ENCODE measurements at places on chromosomes 2 and 18.
A peak's percentile ranks its signal among the peaks of the same experiment; 100 is the strongest.

- DNase-seq: no peak
Measured at GRCh38 chr2:159317392-159318088, 31.0 kb upstream of the WDSUB1 start.

GRCh38 chr2:15704086-15704787 lies 112.6 kb downstream of the DDX1 start:
- no peak for DNase-seq

- DNase-seq: no peak
Measured at GRCh38 chr2:78431241-78431640, 594.3 kb upstream of the REG3G start.

- no peak for DNase-seq
Measured at GRCh38 chr18:39399662-39400061, 1834.1 kb upstream of the CELF4 start.

DNA sequence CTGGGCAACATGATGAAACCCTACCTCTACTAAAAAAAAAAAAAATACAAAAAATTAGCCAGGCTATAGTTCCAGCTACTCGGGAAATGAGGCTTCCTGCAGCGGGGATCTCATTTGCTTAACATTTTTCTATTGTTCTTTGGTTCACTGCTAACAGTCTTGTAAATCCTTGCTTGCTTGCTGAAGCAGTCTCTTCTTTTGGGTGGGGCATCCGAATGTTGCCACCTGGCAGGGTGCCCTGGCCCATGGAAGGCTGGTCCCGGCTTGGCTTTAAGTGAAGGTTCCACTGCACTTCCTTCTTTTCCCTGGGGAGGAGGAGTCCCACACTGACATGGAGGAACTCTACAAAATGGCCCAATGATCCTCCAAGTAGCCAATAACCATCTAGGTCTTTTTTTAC lies 6.0 kb upstream of the ANKRD29 start:
- DNase-seq: no peak

DNA sequence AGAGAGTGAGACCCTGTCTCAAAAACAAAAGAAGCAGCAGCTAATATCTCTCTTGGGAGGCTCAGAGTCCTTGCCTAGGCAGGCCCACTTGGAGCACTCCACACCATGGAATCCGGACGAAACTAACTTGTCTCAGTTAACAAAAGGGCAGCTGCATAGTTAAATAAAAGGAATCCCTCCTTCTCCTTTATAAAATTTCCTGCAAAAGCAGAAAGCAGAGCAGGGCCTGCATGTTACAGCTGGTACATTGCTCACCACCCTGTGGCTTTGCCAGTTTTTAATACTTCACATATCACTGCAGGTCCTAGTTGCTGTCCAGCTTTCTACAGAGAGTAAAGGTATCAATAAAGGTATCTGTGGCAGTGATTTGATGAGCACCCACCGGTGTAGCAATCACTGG lies 93.6 kb downstream of the ASAP2 start:
- no peak for DNase-seq

- DNase-seq: no peak
Measured at GRCh38 chr2:69489793-69490192, 52.6 kb upstream of the NFU1 start.

DNA sequence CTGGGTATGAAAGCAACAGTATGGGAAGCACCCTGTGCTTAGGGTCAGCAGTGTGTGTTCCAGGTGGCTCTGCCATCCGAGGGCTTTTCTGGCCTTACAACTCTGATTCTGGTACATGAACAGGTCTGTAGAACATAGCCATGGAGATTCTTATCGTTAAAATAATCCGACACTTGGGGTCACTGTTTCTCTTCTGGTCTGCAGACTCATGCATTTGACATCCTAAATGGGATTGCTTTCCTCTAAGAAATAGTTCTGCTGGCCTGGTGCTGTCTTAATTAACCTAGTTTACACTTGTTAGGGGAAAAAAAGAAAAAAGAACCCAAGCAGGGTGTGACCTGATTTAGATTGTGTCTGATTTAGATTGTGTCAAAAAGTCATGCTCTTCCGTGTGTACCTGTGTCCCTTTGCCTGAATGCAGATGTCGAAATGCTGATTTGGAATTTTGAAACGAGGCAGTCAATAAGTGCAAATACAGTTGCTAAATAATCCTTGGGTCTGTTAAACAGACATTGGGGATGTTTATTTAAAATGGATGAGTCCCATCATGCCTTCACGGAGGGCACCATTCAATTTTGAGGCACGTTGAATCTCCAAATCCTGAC lies 59.6 kb downstream of the TRPM8 start:
- DNase-seq: peak; percentile 51

GRCh38 chr2:1894578-1894977 lies 150.3 kb upstream of the PXDN start:
- no peak for DNase-seq

DNA sequence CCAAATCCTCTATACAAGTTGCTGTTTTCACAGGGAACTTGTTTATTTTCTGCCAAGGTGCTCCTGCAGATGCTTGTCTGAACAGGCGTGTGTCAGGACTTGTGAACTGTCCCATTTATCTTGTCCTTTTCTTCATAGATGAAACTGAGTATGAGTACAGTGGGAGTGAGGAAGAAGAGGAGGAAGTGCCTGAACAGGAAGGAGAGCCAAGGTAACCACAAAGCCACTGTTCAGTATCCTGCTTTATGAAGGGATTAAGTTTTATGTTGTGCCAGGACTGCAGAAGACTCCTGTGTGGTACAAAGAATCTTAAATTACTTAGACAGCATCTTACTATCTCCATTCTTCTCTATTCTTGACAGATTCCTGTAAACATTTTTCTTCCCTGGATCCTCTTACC lies 145.0 kb downstream of the MAP4K4 start:
- DNase-seq: no peak

DNA sequence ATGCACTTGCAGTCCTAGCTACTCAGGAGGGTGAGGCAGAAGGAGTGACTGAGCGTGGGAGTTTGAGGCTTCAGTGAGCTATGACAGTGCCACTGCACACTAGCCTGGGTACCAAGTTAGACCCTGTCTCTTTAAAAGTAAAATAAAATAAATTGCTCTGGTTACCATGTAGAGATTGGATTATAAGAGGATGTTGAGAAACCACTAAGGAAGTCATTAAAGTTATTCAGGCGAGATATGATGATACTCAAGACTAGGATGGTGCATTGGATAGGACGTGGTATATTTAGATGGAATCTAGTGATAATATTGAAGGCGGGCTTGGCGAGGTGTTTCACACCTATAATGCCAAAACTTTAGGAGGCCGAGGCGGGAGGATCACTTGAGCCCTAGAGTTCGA lies 50.6 kb downstream of the BMPR2 start:
- no peak for DNase-seq

DNA sequence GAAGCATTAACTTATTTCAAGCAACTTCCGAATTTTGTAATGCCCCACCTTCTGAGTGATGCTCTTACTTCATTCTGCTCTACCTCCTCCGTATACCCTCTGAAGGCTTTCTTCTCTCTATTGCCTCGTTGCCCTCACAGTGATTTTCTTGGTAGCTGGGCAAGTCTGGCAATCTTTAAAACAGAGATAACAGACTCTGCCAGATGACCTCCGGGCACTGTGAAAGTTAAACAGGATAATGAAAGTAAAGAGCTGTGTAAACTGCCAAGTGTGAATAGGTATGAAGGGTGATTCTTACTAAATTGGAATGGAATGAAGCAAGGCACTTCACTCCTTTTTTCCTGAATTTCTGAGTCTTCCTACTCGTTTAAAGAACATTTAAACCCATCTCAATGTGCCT lies 207.3 kb upstream of the GYPC start:
- DNase-seq: no peak

DNA sequence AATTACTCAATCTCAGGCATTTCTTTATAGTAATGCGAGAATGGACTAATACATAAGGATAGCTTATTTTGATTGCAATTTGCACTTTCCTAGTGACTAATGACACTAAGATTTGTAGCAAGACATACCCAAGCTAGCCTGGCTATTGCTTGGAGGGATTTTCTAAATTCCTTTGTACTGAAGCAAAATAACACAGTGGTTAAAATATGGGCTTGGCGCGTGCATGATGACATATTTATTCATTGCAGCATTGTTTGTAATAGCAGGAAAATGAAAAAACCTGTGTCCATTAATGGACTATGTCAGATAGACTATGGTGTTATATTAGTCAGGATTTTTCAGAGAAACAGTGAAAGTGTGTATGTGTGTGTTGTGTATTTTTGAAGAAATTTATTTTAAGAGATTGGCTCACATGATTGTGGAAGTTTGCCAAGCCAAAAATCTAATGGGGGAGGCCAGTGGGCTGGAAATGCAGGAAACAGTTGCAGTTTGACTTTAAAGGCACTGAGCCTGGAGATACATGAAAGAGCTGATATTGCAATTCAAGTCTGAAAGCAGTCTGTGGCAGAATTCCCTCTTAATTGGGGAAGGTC lies 16.7 kb upstream of the LAPTM4A start:
- no peak for DNase-seq

DNA sequence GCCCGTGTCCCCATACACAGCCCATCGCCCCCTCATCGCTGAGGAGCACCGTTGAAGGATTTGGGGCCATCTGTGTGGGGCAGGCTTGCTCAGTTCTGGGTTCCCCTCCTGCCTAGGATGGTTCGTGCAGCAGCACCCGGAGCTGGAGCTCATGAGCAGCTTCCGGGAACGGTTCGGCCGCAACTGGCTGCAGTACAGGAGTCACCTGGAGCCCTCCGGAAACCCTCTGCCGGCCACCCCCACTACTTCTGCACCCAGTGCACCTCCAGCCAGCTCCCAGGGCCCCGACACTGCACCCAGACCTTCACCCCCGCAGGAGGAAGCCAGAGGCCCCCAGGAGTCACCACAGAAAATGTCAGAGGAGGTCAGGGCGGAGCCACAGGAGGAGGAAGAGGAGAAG lies 10.3 kb downstream of the STK11IP start:
- no peak for DNase-seq

- DNase-seq: no peak
Measured at GRCh38 chr2:106863387-106863786, 22.6 kb downstream of the ST6GAL2 start.

GRCh38 chr2:98647636-98648035 lies 39.2 kb downstream of the UNC50 start:
- DNase-seq: no peak

GRCh38 chr2:171430516-171431410 lies 3.0 kb downstream of the METTL8 start:
- DNase-seq: no peak

DNA sequence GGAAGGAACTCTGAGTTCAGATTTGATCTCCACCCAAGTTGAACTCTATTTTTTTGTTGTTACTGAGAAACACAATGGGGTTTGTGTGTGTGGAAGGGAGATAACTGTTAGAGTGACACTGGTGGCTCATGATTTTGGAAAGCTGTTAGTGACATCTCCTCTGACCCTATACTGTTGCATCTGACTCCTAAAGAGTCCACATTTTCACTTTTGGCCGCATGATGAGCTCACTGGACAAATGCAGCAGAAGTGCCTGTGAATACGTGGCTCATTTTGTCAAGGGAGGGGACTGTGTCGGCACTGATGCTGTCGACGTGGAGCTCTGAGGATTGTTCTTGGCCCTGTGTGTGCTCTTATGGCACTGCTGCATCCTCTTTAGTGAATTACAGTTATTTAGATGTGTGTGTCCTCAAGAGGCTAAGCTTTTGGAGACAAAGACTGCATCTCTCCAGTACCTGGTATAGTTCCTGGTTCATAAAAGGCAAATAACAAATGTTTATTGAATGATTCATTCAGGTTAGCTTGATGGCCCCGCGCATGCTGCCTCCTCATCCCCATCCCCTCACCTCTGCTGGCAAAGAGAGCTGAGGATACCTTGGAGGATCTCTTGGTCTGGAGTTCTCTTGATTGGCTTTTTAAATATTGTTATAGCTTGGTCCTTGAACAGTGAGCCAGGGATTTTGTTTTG lies 135.4 kb downstream of the PHLPP1 start:
- no peak for DNase-seq
